ENCODE measurements at places on chromosomes 1 and 21.

GRCh38 chr21:41774467-41775148 lies 7.8 kb upstream of the RIPK4 start:
- no peak for DNase-seq

DNA sequence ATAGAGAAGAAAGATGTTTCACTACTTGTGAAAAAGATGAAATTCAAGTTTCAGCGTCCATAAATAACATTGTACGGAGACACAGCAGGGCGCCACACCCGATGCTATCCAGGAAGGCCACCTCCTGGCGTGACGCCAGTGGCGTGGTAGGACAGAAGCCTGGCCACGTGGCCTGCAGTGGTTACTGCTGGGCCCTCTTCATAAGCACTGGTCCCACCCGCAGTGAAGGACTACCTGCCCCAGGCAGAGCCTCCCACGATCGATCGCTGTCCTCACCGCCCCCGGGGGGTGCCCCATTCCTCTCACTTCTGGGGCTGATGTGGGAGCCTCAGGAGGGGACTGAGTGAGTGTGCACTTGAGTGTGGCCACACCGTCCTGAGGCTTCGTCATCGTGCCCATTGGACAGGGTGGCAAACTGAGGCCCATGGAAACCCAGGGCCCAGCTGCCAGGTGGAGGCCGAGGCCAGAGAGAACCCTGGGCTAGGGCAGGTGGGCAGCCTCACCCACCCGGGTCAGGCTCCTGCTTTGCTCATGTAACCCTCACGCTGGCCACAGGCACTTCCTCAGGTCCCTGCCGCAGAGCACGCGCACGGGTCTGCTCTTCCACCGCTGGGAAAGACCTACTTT lies 11.7 kb upstream of the HES5 start:
- no peak for DNase-seq

DNA sequence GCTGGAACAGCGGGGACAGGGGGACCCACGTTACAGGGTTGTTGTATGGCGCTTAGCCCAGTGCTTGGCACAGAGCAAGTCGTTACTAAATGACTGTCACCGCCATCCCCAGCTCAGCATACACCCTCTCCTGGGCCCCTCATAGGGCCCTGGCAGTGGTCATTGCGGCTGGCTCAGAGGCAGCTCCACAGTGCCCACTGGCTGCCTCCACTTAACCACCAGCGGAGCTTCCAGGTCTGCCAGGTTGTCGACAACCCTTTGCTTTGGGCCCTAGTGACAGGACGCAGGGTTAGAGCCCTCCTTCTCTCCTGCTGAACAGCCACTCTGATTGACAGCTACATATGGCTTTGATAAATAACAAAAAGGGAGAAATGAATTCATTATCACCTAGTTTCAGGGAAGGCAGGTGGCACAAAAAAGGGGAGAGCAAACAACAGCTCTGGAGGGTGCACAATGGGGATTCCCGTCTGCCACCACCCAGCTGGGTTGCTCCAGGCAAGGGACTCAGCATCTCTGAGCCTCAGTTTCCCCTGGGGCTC lies 4.8 kb downstream of the EFHD2 start:
- no peak for DNase-seq

GRCh38 chr1:205522692-205523091 lies 18.2 kb downstream of the CDK18 start:
- DNase-seq = no peak

All from KBM-7 (cell line).